ENCODE measurements at places on chromosomes 6 and 20.
A peak's percentile ranks its signal among the peaks of the same experiment; 100 is the strongest.

- no peak for DNase-seq
Observed at GRCh38 chr20:6692566-6693173, 74.8 kb upstream of the BMP2 start.

GRCh38 chr20:50834599-50835005 is 39.7 kb downstream of the BCAS4 start:
- no peak for DNase-seq

DNA sequence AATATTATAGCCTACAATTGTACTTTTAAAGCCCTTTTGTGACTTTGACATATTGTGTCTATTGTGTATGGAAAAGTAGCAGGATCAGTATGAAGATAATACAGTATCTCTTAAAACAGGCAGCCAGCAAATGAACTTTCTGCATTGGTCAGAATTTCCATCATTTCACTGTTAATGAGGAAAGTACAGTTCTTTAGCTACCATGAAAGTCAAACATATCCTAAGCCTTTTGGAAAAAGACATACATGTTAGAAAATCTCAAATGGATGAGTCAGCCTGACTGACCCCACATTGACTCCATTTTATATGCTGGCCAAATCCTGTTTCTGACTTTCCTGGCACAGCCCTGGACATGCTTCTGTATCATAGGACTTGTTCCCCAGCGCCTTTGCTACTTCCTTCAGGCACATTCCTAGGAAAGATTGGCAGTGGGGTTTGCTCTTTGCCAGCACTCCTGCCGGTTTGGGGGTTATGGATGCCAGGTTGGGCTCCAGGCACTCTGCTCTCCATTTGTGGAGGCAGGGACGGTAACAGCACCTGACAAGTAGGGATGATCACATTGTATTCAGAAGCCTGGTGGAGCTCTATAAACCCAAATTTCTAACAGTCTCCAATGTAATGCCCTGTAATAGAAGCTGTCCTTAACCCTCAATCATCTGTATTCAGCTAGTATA is 43.7 kb downstream of the TOP1 start:
- DNase-seq: no peak

- DNase-seq: no peak
Observed at GRCh38 chr6:47147836-47148344, 105.8 kb upstream of the ADGRF1 start.

- no peak for DNase-seq
Observed at GRCh38 chr20:13990465-13990864, at the start of gene SEL1L2. Gene SEL1L2, minus strand, starts transcription at chr20:13990614. Its CDS starts 80 bp downstream, at chr20:13990534.

DNA sequence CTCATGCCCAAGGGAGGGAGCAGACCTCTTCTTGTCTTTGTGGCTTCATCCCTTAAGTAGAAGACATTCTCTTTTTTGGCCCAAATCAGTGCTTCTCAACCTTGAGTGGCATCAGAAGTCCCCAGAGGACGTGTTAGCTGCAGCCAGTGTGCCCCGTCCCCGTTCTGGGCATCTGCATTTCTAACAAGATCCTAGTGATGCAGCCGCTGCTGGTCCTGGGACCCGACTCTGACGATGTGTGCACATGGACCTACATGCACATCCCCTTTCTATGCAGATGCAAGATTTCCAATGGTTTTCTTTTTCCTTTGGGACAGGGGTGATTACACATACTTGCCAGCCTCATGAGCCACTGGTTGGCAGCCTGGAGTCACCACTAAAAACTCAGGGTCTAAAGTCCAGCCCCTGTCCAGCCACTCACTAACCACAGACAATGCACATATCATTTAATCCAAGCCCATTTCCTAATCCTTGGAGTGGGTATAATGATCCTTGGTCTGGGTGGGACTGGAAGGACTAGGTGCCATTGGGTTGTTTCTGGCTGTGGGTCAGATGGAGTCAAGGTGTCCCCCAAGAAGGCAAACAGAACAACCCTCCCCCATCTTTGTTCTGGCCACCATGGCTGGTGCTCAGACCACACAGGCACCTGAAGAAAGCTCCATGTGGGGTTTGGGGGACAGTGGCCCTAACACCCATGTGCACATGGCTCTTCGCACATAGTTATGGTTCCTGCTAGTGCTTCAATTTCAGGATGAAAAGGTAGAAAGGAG is 6.4 kb downstream of the ACSS1 start:
- no peak for DNase-seq

GRCh38 chr6:169824848-169825557 is 73.6 kb downstream of the ERMARD start:
- no peak for DNase-seq

- no peak for DNase-seq
Observed at GRCh38 chr6:118869894-118870589, 23.9 kb upstream of the ASF1A start.

GRCh38 chr20:57665589-57665971 is 44.2 kb downstream of the PMEPA1 start:
- no peak for DNase-seq

- DNase-seq: no peak
Observed at GRCh38 chr6:107692351-107692750, 131.8 kb downstream of the SCML4 start.

- no peak for DNase-seq
Observed at GRCh38 chr20:61615806-61616205, 363.7 kb downstream of the CDH4 start.

GRCh38 chr6:71349976-71350615 is 61.5 kb downstream of the OGFRL1 start:
- no peak for DNase-seq

DNA sequence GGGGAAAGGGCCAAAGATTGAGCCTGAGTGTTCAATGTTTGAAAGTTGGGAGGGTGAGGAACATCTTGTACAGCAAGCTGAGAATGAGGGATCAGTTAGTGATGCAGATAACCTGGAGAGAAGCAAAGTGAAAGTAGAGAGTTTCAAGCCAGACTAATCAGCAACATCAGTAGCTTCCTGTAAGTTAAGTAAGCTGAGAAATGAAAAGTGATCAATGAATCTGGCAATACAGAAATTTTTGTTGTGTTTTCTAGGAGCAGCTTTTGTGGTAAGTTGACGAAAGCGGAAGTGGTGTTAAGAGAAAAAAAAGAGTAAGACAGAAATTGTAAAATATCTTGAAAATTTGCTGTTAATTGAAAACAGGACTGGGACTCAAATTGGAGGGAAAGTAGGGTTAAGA is 855.5 kb upstream of the MAP3K7 start:
- peak; percentile 22 for DNase-seq

DNA sequence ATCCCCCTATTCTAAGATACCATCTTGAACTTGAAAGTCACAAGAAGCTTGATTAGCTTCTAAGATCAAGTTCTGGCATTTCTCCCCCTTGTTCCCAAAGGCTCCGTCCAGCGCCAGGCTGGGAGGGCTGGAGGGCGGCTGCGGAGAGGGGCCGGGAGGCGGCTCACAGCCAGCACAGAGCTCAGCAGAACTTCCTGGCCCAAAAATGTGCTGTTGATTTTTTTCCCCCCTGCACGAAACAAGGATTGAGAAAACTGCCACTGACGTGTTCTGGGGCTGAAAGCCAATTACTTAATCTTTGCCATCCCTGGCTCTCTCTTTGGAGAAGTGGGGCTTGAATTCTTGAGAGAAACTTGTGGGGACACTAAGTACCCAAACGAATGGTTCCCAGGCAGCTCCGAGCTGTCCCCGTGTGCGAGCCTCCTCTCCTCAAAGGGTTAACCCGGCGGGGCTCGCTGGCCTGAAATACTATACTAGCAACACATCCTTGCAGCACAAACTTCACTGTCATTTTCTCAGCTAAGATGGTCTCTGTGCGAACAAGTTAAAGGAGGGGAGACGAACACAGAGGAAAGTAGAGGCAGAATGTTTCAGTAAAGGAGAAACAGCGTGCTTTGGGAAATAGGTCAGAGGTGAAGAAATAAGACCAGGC is 452 bp downstream of the TRAF3IP2 start:
- DNase-seq: peak; percentile 55

DNA sequence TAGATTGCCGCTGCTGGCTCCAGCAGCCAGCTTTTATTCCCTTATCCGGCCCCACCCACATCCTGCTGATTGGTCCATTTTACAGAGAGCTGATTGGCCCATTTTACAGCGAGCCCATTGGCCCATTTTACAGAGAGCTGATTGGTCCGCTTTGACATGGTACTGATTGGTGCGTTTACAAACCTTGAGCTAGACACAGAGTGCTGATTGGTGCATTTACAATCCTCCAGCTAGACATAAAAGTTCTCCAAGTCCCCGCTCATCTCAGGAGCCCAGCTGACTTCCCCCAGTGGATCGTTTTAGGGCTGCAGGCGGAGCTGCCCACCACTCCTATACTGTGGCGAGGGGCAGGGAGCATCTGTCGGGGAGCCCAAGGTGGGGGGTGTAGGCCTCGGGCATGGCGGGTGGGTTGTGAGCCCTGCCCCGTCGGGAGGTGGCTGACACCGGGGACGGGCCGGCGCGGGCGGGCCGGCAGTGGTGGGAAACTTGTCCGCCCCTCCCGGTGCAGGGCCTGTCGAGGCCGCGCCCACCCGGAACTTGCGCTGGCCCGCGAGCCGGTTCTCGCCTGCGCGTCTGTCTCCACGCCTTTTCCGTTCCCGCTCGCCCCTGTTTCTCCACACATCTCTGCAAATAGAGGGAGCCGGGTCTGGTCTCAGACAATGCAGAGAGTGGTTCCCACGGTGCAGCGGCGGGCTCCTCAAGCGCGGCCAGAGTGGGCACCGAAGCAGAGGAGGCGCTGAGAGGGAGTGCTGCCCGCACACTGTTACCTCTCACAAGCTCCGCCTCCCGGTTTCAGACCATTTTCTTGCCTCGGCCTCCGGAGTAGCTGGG is 86.1 kb upstream of the STMND1 start:
- DNase-seq: no peak

- no peak for DNase-seq
Observed at GRCh38 chr6:36305885-36306284, 30.8 kb downstream of the BNIP5 start.

DNA sequence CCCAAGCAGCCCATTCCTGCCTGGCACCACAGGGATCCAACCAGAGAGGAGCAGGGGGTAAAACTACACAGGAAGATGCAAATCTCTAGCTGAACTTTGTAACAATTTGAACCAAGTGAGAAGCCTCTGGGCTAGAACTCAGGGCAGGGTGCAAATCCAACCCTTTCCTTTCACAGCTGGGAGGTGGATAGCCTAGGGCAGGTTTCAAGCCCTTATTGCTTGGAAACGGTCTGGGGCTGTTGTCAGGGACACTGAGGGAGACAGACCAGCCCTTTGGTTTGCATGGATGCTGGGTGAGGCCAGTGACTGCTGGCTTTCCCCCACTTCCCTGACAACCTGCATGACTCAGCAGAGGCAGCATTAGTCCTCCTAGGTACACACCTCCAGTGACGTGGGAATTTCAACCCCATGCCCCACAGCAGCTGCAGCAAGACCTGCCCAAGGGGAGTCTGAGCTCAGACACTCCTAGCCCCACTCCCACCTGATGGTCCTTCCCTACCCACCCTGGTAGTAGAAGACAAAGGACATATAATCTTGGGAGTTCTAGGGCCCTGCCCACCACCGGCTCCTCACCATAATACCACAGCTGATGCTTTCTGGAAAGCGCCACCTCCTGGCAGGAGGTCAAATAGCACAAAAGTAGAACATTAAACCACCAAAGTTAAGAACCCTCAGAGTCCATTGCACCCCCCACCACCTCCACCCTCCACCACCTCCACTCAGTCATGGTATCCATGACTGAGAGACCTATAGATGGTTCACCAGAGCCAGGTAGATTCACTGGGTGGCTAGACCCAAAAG is 797.7 kb upstream of the MAN1A1 start:
- no peak for DNase-seq

GRCh38 chr6:165183496-165184140 is 125.8 kb downstream of the C6orf118 start:
- DNase-seq: no peak

DNA sequence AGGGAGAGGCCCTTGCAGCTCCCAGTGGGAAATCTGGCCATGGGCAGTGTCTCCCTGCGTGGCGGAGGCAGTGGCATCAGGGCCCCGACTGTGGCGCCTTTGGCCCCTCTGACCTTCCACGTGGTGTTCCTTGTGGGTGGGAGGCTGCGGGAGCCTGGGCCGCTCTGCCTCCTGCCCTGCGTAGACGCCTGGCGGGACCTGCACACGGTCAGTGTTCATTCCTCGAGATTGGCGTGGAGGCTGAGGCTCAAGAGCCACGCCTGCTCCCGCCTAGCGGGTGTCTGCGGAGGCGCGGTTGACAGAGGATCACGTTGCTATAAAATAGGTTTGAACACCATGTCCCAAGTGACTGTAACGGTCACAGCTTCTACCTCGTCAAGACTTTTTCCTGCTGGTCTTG is 14.0 kb downstream of the COL9A3 start:
- no peak for DNase-seq

DNA sequence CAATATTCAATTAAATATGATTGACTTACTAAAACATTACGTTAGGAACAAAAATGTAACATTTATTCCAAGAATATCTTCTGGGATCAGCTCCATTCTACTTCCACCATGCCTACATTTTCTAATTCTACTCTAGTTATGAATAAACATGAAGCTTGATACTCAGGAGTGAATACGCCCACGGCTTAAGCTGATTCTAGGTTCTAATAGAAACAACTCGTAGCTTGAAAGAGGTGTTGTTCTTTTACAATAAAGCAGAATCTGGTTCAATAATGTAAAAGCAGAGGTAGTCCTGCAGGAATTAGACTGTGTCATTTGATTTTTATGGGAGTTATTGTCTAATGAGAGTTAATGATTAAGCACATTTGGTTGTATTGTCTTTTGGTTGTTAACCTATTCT is 107.3 kb upstream of the OLIG3 start:
- DNase-seq: no peak

DNA sequence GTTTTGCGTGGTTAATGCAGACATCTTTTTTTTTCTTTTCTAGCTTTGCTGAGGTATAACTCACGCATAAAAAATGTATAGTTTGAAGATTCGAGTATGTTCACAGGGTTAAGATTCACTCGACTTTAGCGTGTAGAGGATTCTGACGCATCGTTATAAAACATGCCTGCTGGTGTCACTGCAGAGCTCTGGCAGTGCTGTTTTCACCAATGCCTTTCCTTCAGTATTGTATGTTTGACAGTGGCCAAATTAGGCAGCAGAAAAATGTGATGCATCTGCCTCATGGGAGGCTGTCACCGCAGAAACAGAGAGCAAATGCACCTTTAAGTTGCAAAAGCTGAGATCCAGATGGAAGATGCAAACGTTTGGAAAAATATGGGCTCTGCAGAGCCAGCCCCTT is 18.0 kb upstream of the SIRPB2 start:
- DNase-seq: peak; percentile 28

DNA sequence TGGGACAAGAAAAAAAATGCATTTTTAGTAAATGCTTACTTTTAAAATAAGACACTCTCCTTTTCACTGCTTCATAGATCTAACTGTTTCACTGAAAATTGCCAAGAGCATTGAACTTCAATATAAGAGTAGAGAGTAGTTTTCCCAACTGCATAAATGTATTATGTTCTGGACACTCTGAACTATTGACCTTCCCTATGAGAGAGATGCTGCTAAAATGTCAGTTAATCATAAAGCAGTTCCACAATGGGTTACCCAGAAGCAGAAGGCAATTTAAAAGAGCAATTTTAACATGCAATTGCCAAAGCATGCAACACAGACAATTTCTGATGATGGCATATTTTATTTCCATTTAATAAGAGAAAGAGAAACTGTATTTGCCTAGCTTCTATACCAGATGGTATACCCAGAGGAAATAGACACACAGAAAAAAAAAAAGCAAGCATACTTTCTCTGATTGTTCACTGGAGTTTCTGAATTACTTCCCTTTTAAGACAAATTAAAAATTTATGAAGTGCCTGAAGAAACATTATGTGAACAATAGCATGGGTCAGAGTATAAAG is 279.1 kb upstream of the THEMIS start:
- no peak for DNase-seq
